CD4-positive, alpha-beta T cell treated with Interleukin-21 for 1 hour (primary cell): ENCODE measurements at places on chromosomes 12 and 14.

- DNase-seq = peak; percentile 66
Observed at GRCh38 chr12:1093166-1093751, 102.2 kb downstream of the ERC1 start.

- DNase-seq = no peak
Observed at GRCh38 chr12:1947081-1947480, 28.6 kb upstream of the CACNA2D4 start.

DNA sequence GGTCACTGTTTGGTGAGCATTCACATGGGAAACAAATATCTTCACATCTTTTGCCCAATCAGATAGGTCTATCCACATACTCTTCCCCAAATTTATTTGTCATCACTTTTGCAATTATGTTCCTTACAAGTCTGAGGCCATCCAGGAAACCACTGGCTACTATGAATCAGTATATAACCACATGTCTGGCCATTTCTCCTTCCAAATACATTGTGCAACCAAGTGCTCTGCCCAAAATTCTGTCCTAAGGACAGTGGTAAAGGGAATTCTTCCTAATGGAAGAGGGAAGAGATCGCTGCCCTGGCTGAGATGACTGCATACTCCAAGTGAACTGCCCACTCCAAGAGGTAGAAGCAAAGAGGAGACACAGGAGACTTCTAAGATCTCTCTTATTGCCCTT lies 148.9 kb upstream of the MAX start:
- DNase-seq = no peak

DNA sequence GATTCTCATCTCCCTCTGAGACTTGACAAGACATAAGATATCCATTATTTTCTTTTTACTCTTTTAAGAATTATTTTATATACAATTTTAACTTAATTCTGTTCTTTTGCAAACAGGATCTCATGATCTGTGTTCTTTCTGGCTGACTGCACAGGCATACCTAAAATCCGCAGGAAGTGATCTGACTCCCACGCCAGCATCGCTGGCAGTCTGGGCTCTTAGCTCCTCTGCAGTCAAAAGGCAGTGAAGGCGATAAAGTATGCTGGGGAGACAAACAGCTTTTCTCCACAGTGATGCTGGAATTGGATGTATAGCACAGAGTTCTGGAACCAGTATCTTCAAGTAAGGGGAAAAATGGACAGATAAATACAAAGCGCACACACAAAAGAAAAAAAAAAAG lies 52.4 kb downstream of the DICER1 start:
- DNase-seq = no peak

DNA sequence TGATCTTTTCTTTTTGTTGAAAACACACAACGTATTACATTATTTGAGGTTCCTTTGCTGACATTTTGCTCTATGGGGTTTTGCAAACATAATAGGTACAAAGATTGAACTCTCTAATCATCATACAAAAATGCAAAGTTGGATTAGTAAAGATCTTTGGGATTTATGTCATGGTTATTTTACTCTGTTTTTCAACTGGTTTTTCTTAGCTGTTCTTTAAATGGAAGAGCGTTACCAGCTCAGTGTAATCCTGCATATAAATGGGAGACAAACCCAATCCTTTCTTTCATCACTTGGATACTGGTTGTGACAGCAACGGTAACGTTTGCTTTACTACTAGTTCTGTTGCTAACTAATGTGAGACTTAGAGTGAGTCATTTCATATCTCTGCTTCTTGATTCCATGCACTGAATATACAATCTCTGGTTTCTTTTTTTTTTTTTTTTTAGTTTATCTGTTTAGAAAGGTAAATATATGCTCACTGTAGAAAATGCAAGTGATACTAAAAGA lies 104.9 kb upstream of the NOVA1 start:
- DNase-seq = no peak

DNA sequence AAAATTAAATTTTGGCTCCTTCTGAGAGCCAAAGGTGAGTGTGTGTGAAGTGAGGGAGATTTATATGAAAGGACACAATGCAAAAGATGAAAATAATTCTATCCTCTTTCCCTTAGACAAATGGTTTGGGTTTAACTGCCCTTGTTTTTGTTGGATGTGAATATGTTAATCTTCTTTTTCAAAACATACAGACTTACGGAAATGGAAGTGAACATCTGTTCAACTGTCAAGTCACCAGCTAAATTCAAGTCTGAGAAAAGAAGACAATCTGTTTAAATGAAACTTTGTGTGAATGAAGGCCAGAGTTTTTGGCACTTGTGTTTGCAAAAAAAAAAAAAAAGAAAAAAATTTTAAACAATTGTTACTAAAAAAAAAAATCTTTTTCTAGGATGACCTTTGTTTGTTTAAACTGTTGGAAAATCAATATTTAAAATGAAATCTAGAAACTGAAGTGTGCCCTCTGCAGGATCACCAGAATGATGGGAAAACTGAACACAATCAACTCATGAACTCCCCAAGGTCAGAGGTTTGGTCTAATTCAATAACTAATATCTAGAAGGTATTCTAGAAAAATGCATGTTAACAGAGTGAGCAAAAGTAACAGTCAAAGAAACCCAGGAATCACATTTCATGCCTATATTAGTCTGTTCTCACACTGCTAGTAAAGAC lies 448.8 kb downstream of the FLRT2 start:
- no peak for DNase-seq

GRCh38 chr12:119949145-119949544 lies 39.9 kb upstream of the BICDL1 start:
- DNase-seq = no peak

DNA sequence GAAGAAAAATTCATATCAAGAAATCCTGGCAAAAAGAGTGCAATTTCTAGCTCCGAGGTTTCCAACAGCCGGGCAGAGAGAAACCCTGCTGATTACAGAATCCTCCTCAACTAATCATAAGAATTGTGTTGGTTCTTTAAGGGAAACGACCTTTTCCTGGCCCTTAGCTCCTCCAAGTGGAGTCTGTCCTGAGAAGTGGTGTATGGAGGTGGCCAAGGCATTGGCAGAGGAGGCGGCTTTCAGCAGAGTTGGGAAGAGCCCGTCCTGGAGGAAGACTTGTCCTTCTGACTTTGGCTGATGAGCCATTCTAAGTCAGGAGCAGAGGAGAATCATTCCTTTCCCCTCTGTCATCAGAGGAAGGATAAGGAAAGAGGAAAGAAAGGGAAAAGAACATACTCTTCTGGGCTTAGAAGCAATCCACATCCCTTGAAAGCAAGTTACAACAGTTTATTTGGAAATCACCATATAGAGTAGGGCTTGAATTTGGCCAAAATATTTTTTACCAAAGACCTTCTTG lies 46.5 kb upstream of the PTCSC3 start:
- no peak for DNase-seq

DNA sequence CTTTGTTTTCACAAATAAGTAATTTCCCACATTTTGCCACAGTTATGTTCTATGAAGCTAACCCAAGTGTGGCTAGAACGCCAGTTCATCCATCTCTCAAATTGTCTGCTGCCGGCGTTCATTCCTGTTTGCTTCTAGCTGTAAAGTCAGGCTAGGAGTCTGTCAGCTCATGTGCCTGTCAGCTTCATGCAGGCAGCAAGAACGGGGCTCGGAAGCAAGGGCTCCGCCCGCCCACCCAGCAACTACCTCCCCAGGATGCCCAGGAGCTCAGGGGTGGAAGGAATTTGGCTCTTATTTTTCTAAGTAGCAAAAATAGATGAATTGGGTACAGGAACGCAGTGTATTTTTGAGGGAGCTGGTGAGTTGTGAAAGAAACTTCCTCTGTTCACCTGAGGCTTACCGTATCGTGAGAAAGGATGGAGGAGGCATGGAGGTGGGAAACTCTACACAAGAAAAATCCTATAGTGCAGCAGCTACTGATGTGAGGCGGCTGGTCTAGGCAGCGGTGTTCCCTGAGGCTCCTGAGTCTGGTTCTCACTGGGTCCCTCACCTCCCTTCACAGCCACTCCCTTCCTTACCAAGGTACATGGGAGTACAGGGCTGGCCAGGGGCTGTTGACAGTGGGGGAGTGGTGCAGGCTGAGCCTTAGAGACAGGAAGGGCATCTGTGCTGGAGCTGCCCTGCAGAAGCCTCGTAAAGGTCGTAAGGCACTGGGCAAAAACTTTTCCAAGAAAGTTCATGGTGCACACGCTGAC lies 54.5 kb upstream of the AMN start:
- no peak for DNase-seq

- no peak for DNase-seq
Observed at GRCh38 chr14:21091821-21092272, 6.6 kb downstream of the ZNF219 start.

GRCh38 chr12:5008661-5009060 lies 35.0 kb upstream of the KCNA5 start:
- DNase-seq = no peak

- DNase-seq = no peak
Observed at GRCh38 chr12:50282721-50283228, 545 bp downstream of the LIMA1 start.

GRCh38 chr14:32707742-32708500 lies 230.8 kb upstream of the NPAS3 start:
- no peak for DNase-seq

- no peak for DNase-seq
Observed at GRCh38 chr12:80411787-80412186, 32.2 kb upstream of the PTPRQ start.

- no peak for DNase-seq
Observed at GRCh38 chr12:2609020-2609419, 185.8 kb upstream of the FKBP4 start.

DNA sequence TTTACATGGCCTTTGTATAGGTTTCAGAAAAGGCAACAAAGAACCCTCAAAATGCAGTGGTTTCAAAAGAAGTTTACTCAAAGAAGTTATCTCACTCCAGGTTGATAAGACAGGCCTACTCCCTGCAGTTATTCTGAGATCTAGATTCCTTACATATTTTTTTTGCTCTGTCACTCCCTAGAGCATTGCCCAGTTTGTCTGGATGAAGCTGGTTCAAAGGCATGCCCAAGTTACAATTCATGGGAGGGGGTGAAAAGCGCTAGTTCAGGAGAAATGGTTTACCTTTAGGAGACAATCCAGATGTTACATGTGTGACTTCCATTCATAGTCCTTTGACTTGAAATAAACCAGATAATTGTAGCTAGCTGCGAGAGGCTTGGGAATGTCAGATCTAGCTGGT lies 115.0 kb downstream of the TPH2 start:
- DNase-seq = no peak

- DNase-seq = no peak
Observed at GRCh38 chr14:21097636-21098075, 799 bp downstream of the ZNF219 start.

DNA sequence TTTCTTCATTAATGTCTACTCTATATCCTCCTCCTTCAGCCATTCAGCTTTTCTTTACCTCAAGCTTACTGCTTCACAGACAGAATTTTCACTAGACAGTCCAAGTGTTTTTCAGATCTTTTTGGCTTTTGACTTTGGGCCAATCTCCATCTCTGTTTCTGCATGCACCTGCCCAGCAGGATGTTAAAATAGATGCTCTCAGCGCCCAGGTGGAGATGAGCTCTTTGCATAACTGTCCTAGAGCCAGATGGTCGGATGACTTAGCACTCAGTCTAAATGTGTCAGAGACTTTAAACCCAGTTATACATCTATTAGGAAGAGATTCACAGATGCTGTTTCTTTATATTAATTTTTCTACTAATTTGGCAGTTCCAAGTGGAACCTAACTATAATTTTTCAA lies 80.3 kb upstream of the SSTR1 start:
- DNase-seq = no peak

DNA sequence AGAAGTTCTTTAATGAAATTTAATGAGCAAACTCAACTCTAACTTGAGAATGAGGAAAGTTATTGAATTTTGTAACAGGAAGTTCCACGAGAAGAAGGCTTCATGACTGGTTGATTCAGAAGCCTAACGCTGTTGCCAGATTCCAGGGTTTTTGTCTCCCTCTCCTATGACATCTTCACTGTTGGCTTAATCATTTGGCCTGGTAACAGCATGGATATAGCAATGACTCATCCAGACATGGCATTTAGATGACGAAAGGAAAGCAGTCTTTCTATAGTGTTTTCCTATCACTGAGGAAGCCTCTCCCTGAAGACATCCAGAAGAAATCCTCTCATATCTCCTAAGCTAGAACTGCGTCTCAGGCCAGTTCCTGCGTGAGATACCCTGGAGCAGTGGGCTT lies 9.4 kb upstream of the KCNA1 start:
- DNase-seq = no peak

- DNase-seq = no peak
Observed at GRCh38 chr12:20351406-20351805, 16.9 kb upstream of the PDE3A start.
